ENCODE measurements at places on chromosomes 2 and 18.

- DNase-seq, result no peak
These were observed 6.0 kb upstream of the FAM98A start for GRCh38 chr2:33605056-33605455.

- no peak for DNase-seq
These were observed 26.1 kb downstream of the GAD1 start for GRCh38 chr2:170842785-170843184.

- no peak for DNase-seq
These were observed 26.8 kb downstream of the ACMSD start for GRCh38 chr2:134865067-134865787.

- DNase-seq, result no peak
These were observed 181.3 kb upstream of the EPHA4 start for GRCh38 chr2:221753401-221753800.

- DNase-seq, result peak; percentile 78
These were observed 42.9 kb downstream of the DOK1 start for GRCh38 chr2:74597410-74597809.

- DNase-seq, result peak; percentile 33
These were observed 41.4 kb downstream of the STEAP3 start for GRCh38 chr2:119264781-119265692.

DNA sequence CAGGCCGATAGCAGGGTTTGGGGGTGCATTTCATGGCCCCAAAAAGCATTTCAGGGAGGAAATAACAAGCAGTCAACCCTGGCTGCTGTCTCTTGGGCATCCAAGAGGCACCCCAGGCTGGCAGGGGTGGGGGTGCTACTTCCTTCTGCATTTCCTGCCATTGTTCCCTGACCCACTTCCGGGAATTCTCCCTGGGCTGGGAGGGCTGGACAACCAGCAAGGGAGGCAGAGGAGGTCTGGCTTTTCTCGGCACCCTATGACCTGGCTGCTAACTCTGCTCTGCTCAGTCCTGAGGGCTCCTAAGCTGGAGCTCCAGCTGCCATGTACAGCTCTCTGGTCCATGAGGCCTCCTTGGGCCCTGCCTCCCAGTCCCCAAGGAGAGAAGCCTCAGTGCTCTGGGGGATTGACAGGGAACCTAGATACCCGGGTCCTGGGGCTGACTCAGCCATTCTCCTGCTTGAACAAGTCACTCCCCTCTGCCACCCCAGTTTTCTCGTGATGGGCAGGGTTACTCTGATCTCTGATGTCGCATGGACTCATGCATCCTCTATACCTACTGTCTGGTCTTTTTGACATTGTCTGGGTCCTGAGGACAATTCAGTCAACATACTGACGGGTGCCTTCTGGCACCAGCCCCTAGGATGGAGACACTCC lies 47.2 kb downstream of the DYSF start:
- DNase-seq, result no peak

- DNase-seq, result no peak
These were observed 319.8 kb upstream of the GULP1 start for GRCh38 chr2:187971893-187972292.

DNA sequence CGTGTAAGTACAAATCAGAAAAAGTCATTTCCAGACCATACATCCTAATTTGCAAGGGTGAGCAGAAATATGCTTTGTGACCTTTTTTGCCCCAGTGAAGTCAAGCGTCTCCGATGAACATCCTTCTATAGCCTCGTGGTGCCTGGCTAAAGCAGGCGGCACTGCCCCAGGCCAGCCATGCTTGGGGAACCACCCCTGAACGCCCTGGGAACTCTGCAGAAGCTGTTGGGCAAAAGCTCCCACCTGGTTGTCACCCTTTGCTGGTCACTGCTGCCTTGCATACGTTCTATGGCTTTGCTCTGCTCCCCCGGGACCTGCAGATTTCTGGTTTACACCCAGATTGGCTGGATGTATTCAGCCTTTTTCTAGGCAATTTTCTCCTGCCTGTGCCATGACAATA lies 256.4 kb downstream of the SS18 start:
- DNase-seq, result no peak

GRCh38 chr2:170087413-170087793 lies 90.5 kb upstream of the MYO3B start:
- DNase-seq, result peak; percentile 58

DNA sequence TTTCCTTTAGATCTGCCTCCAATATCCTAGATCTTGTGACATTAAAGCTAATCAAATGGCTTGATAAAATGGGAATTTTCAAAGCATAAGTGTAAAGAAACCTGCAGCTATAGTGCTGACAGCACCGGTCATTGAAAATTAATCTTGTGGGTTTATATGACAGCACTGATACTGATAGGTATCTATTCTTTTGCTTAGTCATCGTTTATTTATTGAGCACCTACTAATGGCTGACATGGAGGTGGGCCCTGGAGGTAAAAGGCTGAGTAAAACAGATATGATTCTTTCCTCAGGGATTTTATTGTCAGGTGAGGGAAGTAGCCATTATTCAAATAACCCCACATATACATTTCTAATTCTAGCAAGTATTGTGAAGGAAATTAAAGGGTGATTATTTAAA lies 282.5 kb downstream of the LRRTM1 start:
- no peak for DNase-seq

DNA sequence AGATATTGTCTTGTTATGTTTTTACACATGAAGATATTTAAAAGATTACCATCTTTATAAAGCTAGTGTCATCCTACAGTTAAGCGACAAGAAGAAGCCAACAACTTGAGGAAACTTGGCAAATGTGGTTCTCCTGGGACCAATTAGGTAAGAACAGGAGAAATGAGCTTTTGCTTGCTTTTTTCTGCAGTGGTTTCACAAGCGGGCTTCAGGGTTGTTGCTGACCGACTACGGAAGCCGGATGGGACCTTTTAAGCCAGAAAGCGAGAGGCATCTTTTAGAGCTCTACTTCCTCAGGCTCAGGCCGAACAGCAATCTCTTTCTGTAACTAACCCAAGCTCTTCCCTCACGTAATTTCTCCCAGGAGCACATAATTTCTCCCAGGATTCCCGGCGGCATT lies 256.5 kb downstream of the CNTNAP5 start:
- peak; percentile 27 for DNase-seq

- no peak for DNase-seq
These were observed 129.7 kb upstream of the OSR1 start for GRCh38 chr2:19488009-19488691.

DNA sequence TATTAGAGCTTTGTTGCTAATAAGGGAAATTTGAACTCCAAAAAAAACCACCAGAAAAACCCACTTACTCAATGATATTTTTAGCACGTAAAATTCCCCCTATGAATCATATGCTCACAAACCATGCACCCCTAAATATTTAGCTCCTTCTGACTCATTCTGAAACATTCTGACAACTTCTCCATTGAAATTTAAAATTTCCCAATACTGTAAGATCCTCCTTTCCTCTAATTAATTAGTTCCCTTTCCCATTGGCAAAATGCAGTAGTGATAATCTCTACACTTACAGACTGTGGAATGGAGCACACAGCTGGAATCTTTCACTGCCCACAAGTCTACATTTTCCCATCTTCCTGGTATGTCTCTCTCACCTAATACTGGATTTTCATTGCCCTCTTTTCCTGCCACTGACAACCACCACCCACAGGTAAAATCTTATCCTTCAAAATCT lies 215.8 kb upstream of the ACVR2A start:
- DNase-seq, result no peak

GRCh38 chr2:237968048-237968862 lies 1.4 kb downstream of the UBE2F start:
- DNase-seq, result no peak

GRCh38 chr18:8357320-8357719 lies 251.9 kb upstream of the RAB12 start:
- no peak for DNase-seq

DNA sequence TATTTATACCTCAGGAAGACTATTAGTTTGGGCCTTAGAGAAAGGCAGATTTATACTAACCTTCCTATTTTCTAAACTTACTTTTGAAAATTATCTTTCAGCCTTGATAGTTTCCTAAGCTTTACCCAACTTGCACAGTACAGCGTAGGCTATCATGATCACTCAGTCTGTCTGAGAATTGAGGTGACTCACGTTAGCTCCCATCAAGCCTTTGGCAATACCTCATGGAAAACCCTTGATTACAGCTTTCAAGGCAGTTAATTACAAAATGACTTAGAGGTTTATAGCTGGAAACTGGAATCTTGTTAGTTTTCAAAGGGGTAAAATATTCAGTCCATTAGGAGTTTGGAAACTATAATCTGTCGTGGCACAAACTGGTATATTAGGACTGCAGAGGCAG lies 26.4 kb upstream of the ARMC9 start:
- no peak for DNase-seq
